ENCODE measurements at places on chromosomes 3 and 15.

DNA sequence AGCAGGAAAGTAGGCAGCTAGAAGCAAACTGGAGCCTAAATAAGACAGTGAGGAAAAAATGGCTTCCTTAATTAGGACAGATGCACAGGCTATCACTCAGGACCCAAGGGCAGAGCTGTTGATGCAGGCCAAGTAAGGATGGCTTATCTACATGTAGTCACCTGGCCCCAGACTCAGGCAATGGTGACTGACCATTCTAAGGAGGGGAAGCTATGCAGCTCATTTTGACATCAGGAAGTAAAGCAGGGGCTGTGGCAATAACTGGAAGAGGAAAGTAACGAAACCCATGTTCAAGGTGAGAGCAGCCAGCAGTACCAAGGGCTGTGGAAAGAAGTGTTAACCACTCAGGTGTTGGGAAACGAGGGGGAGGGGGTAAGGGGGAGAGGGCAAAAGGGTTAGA lies 16.2 kb downstream of the ACAD11 start:
- DNase-seq = no peak

DNA sequence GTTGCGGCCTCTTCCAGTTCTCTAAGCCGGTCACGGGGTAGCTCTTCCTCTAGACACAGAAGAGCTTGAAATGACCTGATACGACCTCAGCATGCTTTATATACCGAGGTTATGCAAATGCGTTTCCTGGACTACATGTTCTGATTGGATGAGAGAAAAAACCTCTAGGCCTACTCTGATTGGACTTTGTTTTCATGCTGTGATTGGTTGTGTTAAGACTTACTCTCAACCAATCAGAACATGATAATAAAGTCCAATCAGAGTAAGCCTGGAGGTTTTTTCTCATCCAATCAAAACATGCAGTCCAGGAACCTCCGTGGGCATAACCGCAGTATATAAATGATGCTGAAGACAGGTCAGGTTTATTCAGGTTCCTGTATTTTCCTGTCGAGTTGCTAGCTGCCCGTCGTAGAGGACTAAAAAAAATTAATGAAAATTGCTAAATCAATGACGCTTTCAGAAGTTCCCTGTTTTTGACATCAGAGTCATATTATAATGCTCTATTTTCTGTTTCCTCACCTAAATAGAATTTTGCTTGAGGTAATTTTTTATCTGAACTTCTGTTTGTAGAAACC lies 177.4 kb downstream of the POTEB3 start:
- peak; percentile 11 for DNase-seq

GRCh38 chr3:46098319-46098761 lies 71.1 kb upstream of the XCR1 start:
- DNase-seq = peak; percentile 58

GRCh38 chr15:74988007-74988800 lies 7.2 kb upstream of the SCAMP5 start:
- DNase-seq = no peak

DNA sequence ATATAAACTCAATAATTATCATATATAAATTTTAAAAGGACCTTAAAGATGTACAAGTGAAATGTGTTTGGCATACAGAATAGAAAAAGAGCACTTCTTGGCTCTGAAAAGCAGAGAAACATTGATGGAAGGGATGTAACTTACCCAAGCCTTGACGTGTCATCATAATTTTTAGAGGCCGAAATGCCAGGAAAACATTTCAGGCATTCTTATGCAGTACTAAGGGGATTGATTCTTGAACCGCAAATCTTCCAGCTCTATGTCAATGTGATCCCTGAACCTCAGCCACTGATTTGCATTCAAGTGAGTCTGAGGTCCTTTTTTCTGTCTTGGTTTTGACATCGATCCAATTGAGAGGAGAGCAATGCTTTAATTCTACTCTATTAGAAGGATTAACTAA lies 97.8 kb downstream of the CLDN1 start:
- no peak for DNase-seq

- no peak for DNase-seq
Observed at GRCh38 chr3:53485675-53486403, 8.6 kb upstream of the CACNA1D start.

DNA sequence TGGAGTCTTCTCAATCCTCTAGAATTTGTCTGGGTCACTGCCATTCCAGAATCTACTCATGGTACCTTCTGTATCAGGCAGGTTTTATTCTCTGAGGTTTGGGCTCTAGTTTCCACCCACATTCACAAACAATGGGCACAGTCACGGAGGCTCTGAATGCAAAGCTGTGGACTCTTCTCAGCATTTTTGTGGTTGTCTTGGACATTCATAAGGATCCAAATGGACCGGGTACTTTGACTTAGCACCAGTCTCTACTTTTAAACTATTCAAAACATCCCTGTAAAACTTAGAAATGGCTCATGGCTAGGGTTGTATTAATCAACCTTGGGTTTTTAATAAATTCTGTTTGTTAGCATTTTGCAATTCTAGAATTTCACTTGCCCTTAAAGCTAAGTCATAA lies 277.9 kb upstream of the THBS1 start:
- DNase-seq = no peak

- DNase-seq = no peak
Observed at GRCh38 chr3:195044411-195044810, 226.5 kb downstream of the XXYLT1 start.

GRCh38 chr3:19103510-19103909 lies 44.8 kb upstream of the KCNH8 start:
- DNase-seq = no peak

GRCh38 chr15:33506781-33507296 lies 196.1 kb downstream of the RYR3 start:
- DNase-seq = no peak

DNA sequence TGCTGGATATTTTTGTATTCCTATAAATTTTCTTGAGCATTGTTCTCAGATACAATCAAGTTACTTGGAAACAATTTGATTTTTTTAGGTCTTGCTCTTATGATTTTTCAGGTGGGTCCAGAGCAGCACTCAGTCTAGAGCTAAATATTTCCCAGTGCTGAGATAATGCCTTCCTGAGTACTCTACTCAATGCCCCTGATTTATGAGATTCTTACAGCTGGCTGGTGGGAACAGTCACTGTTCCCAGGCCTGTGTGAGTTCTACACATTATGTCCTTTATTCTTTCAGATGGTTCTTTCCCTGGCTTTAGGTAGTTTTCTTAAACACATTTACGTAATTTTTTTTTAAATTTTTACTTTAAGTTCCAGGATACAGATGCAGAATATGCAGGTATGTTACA lies 51.0 kb upstream of the EIF5A2 start:
- no peak for DNase-seq

GRCh38 chr15:39235084-39235795 lies 345.6 kb upstream of the THBS1 start:
- DNase-seq = no peak

- no peak for DNase-seq
Observed at GRCh38 chr3:125511420-125512118, 8.4 kb downstream of the SNX4 start.

DNA sequence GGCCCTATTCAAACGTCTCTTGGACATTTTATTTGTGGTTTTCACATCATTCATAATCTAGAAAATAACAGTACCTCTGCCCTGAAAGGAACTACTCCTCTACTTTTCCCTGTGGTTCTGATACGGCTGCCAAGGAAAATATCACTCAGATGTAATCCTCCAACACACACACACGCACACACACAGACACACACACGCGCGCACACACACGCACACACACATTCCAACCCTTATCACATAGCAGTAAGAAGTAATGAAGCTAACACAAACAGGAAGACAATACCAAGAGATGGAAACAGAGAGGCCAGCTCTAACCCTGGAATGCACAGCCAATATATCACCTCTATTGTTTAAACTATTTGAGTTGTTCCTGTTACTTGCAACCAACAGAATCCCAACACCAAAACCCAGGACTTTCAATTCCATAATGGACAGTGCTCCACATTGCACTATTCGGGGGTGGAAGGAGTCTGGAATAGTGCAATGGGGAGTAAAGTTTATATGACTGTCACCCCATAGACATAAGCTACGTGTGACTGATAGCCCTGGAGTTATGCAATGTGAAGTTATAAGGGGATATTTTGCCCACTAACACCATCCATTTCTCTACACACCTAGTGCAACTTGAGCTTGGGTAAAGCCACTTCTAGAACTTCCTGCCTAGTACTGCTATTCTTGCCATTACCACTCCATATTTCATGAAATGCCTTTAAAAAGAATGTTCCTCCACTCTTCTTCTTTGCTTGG lies 71.3 kb upstream of the FNDC3B start:
- no peak for DNase-seq

GRCh38 chr3:120442975-120443517 lies 7.7 kb downstream of the FSTL1 start:
- DNase-seq = no peak

- DNase-seq = no peak
Observed at GRCh38 chr3:39907981-39908380, 98.6 kb downstream of the MYRIP start.

DNA sequence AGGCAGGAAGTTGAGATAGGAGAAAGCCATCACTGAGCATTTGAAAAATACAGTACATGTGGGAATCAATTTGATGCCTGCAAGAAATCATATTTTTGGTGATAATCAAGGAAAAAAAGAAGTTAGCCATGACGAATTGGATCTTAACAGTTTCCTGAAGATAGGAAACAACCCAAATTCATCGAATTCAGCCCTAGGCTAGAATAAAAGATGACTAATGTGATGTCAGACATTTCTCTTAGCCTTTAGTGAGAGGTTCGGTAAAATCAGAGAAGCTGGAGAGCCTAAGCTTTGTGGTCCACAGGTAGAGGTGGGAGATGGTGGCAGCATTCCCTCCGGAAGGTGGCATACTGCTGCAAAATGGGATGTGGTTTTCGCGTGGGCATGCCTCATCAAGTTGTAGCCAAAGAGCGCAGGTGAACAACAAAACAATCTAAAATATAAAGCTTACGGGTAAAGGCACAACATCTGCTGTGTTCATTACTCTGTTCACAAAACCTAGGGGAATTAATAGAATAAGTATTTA lies 144.1 kb upstream of the ALCAM start:
- DNase-seq = no peak

DNA sequence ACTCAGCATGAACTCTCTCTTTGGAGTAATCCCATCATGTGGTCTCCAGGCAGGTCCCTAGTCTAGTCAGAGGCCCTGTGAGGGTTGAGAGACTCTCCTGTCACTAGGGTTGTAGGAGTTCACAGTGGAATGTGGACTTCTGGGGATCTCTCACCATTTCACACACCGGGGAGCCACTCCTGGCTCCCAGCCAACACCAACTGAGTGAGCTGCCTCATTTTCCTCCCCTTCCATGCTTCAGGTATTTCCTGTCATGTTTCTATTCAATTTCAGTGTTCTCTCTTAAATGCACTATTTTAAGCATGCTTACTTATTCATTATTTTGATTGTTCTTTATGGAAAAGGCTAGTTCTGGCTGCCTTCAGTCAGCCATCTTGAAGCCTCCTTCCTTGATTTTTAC lies 467.5 kb upstream of the ARL6 start:
- DNase-seq = no peak

DNA sequence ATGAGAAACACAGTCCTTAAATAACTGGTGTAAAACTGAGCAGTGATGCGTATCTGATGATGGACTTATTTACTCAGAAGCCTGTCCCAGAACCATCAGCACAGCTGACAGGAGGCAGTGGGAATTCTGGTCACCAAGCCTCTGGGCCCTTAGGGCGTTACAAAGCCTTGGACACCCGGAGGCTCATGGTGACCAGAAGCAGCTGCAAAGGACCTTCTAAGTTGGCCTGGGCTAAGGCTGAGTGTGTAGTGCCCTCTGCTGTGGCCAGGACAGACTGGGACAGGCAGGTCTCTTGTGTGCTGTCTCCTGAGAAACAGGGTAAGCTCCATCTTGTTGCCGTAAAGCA lies 168.9 kb downstream of the ATP10A start:
- no peak for DNase-seq

DNA sequence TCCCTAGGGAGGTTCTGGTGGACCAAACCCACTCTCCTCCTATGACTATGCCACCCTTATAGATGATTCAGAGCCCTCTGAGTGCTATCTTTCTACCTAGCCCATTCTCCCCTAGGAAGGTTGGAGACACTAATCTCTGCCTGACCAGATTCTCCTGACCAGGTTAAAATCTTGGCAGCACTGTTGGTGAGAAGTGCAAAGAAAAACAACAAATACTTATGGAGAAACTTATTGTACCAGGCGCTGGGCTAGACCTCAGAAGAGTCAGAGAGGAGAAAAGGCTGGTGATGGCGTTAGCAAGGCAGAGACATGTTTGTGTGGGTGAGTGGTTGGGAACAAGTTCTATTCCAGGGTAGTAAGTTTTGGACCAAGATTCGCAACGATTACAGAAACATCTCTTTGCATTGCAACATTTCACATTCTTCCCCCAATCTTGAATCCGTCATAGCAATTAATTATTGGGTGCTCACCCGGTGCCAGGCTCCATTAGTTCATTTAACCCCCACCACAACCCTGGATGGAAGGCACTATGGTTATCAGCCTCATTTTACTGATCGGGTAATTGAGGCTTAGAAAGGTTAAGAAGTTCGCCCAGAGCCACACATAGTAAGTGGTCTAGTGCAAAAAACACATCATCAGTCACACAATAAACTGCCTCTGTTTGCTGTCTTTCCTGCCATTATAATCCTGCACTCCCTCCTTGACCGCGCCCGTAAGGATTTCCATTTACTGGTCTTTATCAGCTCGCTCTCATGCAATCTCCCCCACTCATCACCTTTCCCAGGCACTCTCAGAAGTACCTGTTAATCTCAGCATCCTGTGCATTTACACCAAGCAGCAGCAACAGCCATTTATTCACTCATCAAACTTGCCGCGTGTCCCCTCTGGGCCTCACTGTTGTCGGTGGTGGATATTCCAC lies 655 bp upstream of the TSPAN3 start:
- DNase-seq = no peak

DNA sequence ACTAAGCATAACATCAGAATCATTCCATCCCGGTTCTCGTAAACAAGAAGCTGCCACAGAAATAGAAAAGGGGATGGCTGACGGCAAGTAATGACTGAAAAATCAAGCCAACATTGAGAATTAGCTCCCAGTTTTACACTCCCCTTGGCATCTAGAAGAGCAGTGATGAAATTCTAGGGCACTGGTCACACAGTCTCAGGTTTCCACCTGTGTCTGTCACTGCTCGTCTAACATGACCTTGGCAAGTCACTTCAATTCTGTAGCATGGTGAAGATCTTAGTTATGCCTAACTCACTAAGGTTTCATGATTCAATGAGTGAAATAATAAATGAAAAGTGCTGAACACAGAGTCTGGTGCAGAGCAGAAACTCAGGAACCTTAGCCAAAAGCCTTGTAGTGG lies 272.3 kb upstream of the ARRDC4 start:
- DNase-seq = no peak

DNA sequence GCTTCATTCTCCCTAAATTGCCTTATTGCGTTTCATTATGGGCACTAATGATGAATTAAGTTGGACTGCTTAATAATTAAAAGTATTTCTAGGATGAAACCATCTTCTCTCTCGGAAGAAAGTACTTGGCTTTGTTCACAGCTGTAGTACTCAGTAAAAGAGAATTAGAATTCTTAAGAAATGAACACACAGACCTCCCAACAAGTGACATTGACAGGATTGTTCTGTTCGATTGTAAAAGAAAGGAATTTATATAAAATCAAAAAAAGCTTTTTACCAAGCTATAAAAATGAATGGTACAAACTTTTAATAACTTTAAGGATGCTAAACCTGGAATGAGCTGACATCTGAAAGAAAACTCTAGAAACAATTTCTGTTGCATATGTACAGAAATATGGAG lies 416.4 kb upstream of the THRB start:
- DNase-seq = no peak

GRCh38 chr15:47998619-47999019 lies 122.2 kb upstream of the SLC24A5 start:
- DNase-seq = no peak
